Activated CD4-positive, alpha-beta T cell treated with anti-CD3 and anti-CD28 coated beads for 36 hours (primary cell): ENCODE measurements at places on chromosomes 4 and X. TPM values are rescaled to one million over a fixed set of nuclear protein-coding genes. Genes with fewer than 3 reads are reported as not detected.

DNA sequence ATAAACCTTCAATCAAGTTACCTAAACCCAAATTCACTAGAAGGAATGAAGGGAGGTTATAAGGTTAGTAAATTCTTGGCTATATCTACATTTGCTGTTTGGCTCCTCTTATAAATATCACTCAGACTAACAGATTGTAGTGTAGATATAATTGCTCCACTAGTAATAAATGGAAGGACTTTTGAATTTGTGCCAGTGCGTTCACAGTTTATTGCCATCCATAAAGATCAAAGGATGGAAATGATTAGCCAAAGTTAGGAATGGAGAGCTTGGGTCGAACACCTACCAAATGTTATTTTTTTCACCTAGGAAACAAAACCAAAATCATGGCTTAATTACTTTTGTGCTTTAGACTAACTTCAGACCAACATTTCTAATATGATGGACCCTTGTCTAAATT is 9.2 kb downstream of the DTHD1 start:
- DNase-seq = no peak

DNA sequence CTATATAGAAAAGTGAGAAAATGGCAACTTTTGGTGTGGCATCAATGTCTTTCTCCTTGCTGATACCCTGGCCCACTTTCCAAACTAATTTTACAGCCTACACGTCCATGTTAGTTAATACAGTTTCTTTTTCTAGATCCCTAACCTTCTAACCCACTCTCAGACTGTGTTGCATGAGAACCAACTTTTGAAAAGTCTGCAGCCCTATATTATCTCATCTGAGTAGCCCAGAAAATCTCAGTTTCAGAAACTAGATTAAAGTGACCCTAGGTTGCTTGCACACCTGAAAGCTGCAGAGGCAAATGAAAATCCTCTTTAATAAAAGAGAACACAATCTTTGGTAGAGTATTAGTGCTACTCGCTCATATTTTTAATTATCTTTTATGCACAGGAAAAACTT is 371.6 kb upstream of the EMCN start:
- no peak for DNase-seq

DNA sequence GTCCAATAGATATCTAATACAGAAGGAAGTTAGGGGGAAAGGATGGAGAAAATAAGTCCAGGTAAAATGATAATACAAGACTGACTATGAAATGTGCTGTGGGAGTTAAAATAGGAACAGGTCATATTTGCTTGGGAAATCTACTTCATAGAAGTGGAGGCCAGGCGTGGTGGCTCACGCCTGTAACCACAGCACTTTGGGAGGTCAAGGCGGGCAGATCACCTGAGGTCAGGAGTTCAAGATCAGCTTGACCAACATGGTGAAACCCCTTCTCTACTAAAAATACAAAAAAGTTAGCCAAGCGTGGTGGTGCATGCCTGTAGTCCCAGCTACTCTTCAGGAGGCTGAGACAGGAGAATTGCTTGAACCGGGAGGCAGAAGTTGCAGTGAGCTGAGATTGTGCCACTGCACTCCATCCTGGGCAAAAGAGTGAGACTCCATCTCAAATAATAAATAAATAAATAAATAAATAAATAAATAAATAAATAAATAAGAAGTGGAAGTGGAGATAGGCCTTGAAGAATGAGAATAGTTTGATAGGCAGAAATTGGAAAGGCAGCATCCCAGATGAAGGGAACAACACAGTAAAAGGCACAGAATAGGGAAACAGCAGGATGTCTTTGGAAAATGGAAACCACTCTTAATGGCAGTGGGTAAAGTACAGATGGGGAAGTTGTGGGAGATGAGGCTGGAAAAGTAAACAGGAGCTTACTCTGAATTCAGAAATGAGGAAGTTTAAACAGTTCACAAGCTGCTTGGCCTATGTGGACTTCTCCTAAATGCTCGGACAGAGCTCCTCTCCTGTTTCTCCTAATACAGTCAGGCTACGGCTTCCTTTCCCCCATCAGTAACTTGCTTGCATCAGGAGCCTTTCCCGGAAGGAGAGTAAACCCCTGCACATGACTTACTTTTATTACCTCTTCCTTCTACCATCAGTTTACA is 15.1 kb upstream of the GK start:
- DNase-seq = no peak

- DNase-seq = no peak
Measured at GRCh38 chr4:48649505-48649904, 130.6 kb downstream of the FRYL start.

DNA sequence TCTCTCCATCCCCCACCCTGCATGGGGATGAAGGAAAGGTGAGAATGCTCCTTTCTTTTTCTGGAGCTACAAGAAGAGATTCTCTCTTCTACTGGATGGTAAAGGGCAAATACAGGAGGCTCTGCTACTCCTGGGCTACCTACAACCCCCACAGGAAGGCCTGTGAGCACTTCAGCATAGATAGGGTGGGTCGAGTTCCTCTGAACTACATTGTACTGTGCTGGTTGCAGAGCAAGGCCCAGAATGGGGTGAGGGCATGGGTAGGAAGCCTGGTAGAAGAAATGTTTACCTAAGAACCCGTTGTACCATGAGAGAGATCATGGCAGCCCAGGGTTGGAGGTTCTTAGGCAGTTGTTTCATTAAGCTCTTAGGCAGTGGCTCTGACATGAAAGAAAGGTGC is 510.4 kb downstream of the MID1IP1 start:
- DNase-seq = no peak

DNA sequence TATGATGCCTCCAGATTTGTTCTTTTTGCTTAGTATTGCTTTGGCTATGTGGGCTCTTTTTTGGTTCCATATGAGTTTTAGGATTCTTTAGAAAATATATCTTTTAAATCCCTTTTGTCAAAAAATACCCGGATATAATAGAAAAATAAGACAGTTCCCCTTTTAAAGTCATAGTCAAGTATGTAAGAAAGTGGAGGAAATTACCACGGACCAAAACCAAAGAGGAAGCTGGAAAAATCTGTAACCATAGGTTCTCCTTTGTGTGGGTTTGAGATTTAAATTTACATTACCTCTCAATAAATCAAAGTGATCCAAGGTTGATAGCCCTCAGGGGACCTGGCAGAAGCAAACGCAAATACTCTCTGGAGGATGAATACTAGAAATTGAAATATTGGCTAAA is 58.3 kb upstream of the PACRGL start:
- no peak for DNase-seq

GRCh38 chr4:128310266-128310697 is 22.7 kb upstream of the PGRMC2 start:
- DNase-seq = no peak

DNA sequence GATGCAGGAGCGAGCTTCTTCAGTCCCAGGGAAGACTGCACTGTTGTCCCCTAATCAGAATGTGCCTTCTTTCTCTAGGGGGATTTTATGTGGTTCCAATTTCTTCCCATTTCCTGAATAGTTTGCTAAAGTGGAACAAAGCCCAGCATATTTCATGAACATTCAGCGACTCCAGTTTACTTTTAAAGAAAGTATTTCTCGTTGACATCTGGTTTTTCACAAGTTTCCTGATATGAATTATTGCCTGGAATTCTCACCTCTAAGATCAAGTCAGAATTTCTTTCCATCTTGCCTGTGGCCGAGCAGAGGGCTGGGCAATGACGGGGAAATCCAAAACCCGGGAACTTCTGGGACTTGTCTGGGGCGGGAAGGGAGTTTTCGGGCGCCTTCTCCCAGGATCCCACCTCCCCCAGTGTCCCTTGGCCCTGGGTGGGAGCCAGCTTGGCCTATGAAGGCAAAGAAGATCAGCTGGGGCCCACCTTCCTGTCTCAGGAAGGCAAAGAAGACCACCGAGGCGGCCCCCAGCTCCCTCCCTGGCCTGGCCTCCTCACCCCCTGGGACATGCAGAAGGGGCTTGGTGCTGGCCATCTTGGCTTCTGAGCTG is 15.4 kb downstream of the SORCS2 start:
- no peak for DNase-seq

- DNase-seq = no peak
Measured at GRCh38 chr4:74397748-74398426, 32.9 kb downstream of the EREG start.

- no peak for DNase-seq
Measured at GRCh38 chrX:133813971-133814370, 171.4 kb downstream of the GPC3 start.

GRCh38 chr4:104451573-104451972 is 43.1 kb downstream of the CXXC4 start:
- DNase-seq = no peak

GRCh38 chr4:86300516-86300915 is 59.3 kb downstream of the MAPK10 start:
- DNase-seq = no peak

Gene CFAP299
- not detected for total RNA-seq

Gene USP17L29
- total RNA-seq = not detected

Gene MAGEC2
- total RNA-seq = not detected

Gene GSX2
- not detected for total RNA-seq

Gene RNF128
- not detected for total RNA-seq

Gene HSFX3
- not detected for total RNA-seq
